Stimulated activated CD8-positive, alpha-beta memory T cell treated with anti-CD3 and anti-CD28 coated beads, Interleukin-4, amount 100 ng/mL, for 24 hours (primary cell): ENCODE measurements at places on chromosomes 12 and 14.

GRCh38 chr14:103378038-103378854, 7.0 kb upstream of the MARK3 start:
- DNase-seq = no peak

GRCh38 chr12:2456813-2457186, 338.0 kb upstream of the FKBP4 start:
- DNase-seq = no peak

DNA sequence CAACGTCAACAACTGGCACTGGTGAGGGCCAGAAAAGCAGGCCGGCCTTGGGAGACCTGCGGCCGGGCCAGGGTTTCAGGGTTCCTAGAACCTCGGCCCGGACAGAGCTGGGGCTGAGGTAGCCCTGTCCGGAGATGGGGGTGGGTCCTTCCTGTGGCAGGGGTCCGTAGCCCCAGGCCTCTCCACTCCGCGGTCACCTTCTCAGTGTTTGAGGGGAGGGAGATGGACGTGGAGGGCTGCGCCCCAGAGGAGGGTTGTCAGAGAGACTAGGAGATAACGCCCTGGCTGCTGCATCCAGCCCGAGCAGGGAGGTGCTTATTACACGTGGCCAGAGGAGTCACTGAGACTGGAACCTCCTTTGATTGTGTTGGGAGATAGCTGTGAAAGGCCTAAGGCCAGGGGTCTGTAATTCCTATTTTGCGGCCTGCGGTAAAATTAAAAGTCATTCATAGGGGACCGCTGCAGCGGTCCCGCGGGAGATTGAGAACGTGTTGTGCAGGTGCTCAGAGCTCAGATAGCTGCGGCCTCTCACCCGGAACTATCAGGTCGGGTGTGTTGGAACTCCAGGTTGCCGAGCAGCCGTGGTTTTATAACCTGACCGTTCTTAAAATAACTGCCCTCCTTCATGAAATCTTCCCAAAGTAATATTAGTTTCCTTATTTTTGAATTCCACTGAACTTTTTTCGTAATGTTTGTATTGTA, 507 bp downstream of the AHSA1 start:
- DNase-seq = peak; percentile 16

DNA sequence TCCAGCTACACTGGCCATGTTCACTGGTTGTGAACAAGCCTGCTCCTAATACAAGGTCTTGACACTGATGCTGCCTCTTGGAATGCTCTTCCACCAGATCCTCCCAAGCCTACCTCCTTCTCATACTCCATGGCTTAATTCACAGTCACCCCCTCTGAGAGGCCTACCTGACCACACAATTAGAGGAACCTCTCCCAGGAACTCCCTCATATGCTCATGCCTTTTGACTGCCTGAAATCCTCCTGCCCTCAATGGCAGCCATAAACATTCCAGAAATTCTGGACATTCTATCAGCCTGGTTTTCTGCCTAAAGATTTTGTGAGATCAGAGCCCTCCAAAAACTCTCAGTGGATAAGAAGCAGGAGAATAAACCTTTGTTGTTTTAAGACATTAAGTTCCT, 340.2 kb downstream of the C12orf75 start:
- DNase-seq = no peak

- DNase-seq = no peak
Measured at GRCh38 chr14:52076334-52076733, 7.5 kb upstream of the NID2 start.

DNA sequence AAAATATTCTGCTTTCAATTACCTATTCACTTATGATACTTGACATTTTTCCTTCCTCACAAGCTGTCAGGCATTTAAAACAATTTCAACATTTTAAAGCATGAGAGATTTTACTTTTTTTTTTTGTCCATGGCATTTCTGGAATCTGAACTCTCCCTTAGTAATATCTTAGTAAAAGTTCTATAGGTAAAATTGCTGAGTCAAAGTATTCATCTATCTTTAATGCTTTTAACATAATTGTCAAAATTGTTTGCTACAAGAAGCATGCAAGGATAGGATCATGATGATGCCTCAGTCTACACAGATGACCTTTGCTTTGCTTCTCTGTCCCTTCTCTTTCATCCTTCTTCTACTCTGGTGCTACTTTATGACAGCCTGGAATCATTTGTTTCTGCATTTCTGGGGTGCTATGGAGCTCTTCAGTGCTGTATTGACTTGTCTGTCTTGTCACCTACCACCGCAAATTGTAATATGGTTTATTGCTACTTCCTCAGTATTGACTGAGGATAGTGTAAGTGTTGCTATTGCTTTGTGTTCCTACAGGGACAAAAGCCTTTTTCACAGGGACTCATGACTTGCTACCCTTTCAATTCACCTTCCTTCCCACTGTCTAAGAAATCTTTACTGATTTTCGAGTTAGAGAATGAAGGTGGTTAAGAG, 589.8 kb upstream of the ATP2B1 start:
- no peak for DNase-seq

DNA sequence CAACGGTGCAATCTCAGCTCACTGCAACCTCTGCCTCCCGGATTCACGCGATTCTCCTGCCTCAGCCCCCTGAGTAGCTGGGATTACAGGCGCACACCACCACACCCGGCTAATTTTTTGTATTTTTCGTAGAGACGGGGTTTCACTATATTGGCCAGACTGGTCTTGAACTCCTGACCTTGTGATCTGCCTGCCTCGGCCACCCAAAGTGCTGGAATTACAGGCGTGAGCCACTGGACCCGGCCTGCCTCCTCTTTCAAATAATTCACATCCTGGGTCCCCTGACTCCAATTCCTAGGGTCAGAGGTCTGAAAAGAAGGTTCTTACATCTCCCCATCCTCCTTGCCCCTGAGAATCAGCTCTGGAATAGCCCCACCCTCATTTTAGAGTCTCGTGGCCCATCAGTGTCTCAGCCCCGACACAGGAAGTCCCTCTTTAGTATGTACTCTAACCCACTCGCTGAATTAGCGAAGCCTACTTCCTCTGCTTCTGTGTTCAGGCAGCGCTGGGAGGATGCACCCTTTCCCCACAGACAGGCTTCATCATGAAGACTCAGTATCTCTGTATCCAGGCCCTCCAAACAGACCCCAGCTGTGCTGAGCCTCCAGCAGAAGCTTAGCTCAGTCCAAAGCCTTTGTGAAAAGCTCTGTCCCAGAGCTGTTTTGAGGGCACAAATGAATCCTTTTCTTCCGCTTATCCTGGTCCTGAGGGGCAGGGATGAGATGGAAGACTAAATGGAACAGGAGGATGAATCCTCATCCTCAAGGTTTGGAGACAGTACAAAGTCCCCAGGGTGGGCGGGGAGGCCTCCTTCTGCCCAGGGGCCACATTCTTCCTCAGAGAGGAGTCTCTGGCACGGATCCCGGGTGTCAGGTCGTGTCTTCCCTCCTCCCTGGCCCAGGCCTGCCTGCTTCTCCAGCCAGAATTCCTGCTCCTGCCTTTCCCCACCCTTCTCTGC, 3.5 kb downstream of the LPAR5 start:
- DNase-seq = no peak

DNA sequence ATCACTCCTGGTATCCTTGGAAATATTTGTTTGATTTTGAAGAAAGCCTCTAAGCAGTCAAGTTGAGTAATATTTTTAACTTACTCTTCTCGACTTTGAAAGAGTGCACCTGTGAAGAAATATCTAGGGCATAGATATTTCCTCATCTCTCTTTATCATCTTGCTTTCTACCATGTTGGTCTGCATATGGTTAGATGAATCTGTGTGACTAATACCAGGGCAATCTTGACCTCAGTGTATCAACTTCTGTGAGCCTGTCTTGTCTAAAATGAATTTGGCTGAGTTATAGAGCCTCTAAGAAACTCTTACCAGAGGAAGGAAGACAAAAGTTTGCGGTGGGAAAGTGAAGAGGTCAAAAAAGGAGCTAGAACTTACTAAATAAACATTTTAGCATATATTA, 68.4 kb downstream of the SYT1 start:
- DNase-seq = no peak

- DNase-seq = no peak
Measured at GRCh38 chr14:71201840-71202239, 294.6 kb downstream of the PCNX1 start.

- DNase-seq = no peak
Measured at GRCh38 chr12:129727100-129727499, 176.7 kb downstream of the TMEM132D start.

DNA sequence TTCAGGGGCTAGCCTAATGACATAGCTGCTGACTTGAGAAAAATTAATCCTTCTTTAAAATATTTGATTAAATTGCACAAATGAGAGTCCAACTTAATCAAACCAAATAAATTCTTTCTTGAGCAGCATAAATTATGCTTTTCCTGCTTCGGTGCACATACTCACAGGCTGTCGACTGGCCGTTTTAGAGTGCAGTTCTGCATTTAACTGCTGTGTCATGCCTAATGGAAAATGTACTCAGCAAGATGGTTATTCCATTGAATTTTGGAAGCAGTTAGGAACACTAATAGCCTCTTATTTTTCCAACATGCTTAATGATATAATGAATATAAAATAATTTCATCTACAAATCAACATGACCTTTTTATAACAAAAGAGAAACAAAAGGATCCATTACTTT, 266.1 kb upstream of the LRIG3 start:
- no peak for DNase-seq

DNA sequence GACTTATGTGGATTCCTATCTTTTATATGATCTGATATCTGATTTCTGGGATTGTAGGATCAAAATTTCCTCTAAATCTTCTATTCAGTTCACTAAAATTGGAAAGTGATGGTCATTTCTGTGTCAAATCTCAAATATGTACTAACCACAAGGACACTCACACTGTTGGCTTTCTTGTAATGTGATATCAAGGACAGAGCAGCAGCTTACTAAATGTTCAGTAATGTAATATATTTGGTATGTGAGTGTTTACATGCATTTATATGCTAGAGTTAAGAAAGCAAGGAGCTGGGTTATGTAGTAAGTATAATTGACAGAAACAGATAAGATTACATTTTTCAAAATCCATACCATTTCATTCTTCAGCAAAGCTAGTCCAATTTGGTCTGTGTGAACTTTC, 16.5 kb downstream of the PUS7L start:
- no peak for DNase-seq

DNA sequence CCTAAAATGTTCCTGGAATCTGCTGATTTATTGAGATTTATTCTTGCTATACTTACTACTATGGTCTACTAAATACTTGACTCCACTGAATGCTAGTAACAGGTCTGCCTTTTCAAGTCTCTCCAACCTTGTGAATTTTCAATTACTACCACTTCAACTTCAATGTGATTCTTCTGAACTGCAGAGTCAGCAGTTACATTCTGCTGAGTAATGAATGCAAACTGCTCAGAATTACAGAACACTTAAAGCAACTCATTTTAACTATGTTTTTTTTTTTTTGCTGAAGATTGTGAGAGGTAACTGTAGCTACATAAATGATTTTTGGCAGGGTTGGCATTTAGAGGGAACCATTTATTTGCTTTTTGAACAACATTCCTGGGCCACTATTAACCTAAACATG, 41.8 kb downstream of the ARF6 start:
- no peak for DNase-seq

DNA sequence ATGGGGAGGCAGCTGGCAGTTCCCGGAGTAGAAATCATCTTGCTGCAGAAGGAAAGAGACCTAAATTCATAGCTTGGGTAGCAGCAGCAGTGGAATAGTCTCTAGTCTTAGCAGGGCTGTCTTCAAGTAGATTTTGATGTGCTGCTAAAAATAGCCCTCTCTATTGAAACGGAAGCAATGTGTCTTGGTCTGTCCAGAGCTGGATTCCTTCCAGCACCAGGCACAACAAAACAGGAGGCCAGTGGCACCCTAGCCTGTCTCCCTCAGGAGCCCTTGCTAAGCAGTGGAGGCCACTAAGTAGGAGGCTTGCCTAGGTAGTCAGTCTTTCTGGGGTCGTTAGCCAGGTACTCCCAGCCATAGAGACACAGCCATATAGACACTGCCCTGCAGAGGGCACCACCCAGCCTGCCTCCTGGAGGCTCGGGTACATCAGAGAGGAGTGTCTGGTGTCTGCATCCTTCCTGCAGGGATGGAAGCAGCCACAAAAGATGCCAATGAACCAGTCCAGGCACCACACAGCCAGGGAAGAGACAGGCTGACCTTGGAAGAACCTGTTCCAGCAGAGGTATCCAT, 97.5 kb downstream of the CRACR2A start:
- DNase-seq = no peak

DNA sequence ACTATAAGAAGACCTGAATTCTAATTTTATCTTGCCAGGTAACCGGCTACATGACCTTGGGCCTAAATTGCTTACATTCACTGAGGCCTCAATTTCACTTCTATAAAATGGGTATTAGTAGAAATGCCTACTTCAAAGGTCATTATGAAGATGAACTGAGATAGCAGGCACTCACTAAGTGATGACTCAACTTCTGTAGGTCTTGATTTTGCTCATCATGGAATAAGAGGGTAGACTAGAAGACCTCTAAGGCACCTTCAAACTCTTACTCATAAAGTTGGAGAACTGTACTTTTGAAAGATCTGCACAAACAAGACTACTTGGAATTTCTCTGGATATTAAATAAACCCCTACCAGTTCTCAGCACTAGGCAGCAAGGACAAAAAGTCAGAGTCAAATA, 39.3 kb upstream of the FRMD6 start:
- no peak for DNase-seq

GRCh38 chr12:76078748-76079147, 5.7 kb downstream of the NAP1L1 start:
- DNase-seq = no peak

DNA sequence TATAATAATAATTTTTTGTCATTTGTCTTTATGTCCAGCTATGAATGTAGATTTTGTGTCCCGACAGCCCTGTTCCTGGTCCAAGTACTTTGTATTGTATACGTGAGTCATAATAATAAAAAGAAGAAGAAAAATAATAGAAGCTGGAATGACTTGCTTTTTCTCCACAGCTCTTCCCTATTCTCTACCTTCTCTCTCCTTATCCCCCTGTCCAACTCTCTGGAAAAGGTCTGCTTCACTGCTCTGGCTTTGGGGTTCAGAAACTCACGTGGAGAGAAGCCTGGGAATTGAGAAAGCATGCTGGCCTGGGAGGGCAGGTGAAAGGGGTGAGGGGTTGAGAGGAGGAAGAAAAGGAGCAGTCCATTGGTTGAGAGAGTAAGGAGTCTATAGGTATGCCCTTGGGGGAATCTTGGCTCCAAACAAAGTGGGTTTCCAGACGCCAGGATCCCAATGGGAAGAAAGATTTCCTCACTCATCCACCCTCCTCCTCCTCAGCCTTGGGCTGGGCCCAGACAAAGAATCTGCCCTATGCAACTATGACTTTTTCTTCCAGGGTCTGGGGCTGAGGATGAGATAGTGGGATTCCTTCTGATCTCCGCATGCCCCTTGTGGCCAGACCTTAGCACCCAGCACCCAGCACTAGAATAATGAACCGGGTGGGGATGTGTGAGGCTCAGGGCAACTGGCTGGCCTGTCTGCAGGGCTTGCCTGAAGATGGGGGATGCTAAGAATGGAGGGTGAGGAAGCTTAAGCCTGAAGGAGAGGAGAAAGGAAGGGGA, 4.0 kb downstream of the HOXC8 start:
- no peak for DNase-seq

DNA sequence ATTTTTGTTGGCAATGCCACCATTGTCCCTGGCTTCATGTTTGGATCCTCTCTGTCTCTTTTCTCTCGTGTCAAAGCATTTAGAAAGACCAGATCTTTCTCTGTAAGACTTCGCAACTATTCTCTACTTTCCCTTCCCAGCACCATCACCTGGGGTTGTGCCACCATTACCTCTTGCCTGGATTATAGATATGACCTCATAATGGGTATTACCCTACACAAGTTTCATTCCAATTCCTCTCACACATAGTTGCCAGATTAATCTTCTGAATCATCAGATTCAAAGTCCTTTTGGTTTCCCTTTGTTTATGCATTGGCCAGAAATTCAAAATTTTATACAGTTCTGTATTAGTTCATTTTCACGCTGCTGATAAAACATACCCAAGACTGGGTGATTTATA, 27.2 kb upstream of the DHRS2 start:
- no peak for DNase-seq

- DNase-seq = no peak
Measured at GRCh38 chr14:33561488-33562175, 389.2 kb downstream of the EGLN3 start.
